ENCODE measurements at places on chromosomes 11 and 22.

GRCh38 chr11:77602381-77603088, 12.8 kb downstream of the AQP11 start:
- DNase-seq: peak; percentile 66

- DNase-seq: no peak
Measured at GRCh38 chr11:70872955-70873735, 379.2 kb downstream of the SHANK2 start.

DNA sequence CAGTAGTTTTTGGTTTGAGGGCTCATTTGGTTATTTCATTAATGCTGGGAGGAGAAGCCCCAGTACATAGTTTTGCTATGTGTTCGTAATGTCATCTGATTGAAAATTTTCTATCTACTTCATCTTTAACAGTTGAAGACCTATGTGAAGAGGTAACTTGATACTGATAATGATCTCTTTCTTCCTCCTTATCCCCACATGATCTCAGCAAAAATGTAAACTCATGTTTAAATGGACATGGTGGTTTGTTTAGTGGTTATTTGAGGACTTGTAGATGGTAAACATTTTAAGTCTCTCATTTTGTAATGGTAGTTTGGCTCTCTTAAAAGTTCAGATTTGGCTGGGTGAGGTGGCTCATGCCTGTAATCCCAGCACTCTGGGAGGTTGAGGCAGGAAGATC, 53.7 kb upstream of the SPTBN2 start:
- no peak for DNase-seq

DNA sequence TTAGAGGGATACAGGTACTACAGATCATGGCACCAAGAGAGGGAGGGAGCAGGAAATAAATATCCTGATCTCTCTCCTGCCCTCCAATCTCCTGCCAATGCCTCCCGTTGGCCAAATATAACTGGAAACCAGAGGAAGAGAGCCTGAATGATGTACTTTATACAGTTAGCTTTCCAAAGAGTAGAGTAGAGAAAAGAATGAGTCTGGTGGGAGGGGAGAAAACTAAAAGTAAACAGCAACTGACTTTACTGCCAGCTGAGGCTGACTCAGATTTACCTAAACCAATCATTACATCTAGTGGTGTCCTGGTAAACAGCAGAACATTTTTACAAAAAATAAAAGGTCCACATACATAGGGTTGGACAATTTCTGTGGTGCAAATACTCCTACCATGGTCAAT, 5.1 kb downstream of the MPZL3 start:
- no peak for DNase-seq

GRCh38 chr22:33766091-33766490, 154.2 kb downstream of the LARGE1 start:
- no peak for DNase-seq

GRCh38 chr11:69304686-69305085, 10.7 kb downstream of the MYEOV start:
- no peak for DNase-seq

DNA sequence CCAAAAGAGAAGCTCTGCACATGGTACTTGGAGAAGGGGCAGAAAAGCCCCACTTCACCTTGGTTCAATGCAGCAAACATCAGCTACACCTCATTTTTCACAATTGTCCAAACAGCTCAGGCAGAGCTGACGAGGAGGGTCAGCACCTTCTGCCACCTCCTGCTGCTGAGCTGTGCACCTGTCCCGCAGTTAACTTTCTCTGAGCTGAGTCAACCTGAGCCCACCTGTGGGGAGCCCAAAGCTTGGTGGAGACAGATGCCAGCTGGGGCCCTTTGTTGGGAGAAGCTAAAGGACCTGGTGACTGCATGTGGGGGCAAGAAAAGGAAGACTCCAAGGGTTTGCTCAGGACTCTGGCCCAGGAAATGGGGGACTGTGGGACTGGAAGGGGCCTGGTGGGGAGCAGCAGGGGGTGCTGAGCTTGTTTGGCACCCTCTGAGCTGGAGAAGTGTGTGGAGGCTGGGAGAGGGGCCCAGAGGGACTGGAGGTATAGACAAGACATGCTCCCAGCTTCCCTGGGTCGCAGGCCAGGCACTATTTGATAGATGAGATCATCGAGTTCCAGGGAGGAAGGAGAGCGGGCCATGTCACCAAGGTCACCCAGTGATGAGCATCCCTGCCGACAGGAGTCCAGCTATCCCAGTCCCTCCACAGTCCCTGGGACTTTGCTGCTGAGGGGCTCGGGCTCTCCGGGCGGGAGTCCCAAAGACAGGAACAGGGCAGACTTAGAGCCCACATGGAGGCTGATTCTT, 53.5 kb downstream of the KCNJ4 start:
- DNase-seq: no peak

- peak; percentile 61 for DNase-seq
Measured at GRCh38 chr11:130945896-130946295, 29.6 kb upstream of the SNX19 start.

DNA sequence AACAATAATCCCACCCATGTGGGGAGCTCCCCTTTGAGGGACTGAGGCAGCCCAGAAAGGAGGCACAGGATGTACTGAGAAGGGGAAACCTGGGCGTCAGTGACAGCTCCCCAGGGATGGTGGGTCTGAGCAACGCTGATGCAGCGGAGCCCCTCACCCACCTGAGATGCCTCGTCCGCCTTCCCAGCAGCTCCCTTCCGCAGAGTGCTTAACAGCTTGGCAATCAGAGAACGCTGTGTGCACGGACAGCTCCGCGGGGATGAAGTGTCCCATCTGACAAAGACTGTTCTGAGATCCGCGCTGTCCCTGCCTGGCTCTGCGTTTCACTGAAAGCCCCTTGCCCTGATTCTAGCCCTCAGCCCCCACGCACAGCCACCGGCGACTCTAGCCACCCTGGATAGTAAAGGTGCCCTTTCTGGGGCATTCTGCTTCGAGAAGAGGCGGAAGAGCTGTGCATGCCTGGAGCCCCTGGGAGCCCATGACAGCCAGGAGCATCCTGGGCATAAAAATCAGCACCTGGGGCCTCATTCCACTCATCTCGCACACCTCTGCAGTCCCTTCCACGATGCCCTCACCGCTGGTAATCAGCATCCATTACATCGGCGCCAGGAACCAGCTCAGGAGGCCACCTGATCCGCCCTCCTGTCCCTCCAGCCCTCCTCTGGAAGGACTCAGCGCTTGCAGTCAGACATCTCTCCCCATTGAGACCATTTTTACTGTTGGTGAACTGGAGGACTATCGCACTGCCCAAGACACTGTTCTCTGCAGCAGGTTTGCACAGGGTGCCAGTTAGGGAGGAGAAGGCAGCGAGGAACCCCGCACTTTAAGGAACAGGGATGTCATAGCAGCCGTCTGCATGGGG, 10.7 kb downstream of the KCNJ5 start:
- no peak for DNase-seq

DNA sequence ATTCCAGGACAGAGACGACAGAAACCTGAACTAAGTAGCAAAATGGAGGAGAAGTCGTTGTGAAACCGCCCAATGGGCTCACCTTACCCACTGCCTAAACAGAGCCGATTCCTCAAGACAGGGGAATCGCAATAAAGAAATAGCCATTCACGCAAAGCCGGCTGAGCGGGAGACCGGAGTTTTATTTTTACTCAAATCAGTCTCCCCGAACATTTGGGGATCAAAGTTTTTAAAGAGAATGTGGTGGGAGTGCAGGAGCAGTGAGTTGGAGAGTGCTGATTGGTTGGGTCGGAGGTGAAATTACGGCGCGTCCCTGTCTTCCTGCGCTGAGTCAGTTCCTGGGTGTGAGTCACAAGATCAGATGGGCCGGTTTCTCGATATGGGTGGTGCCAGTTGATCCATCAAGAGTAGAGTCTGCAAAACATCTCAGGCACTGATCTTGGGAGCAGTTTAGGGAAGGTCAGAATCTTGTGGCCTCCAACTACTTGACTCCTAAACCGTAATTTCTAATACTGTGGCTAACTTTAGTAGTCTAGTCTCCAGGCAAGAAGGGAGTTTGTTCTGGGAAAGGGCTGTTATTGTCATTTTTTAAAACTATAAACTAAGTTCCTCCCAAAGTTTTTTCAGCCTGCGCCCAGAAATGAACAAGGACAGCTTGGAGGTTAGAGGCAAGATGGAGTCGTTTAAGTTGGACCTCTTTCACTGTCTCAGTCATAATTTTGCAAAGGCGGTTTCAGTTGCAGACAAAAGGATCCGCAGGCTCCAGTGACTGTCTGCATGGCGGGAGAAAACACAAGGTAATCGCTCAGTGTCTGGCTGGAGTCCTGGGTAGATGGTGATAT, 34.1 kb downstream of the OR4D9 start:
- DNase-seq: no peak

All from AG04450 (cell line).